ENCODE measurements at places on chromosomes 3 and 15. TPM values are rescaled to one million over a fixed set of nuclear protein-coding genes. Genes with fewer than 3 reads are reported as not detected.

DNA sequence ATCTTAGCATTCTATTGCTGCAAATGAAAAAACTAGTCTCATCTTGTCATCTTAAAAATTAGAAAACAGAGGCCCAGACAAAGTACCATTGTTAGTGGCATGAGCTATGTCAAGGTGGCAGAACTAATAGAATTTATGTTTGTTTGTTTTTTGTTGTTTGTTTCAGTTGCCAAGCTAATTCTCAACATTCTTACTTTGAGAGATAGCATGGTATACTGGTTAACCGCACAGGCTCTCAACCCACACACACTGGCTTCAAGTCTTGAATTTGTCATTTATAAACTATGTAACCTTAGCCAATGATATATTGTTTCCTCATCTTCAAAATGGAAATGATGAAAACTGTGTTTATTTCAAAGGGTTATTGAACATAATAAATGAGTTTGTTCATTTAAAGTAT lies 367.6 kb upstream of the PLSCR5 start:
- no peak for DNase-seq

GRCh38 chr3:63753567-63753966 lies 65.5 kb upstream of the C3orf49 start:
- no peak for DNase-seq

GRCh38 chr3:43132870-43133636 lies 27.2 kb upstream of the POMGNT2 start:
- DNase-seq = no peak

DNA sequence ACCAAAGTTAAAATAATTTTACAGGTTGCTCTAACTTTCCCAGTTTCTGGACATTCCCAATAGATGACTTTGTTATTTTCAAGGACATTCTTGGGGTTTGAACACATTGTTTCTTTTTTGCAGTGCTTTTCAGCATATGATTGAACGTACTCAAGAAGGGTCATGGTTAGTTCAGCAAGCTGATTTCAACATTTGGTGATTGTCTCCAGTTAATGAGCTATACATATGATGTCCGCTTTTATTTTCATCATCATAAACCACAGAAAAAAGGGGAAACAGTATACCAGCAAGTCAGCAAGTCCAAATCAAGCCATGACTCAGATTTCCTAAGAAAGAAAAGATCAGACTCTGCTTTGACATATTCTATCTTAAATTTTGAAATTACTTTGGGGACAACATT lies 69.4 kb downstream of the B3GALNT1 start:
- DNase-seq = no peak

GRCh38 chr3:15241341-15241740 lies 35.3 kb downstream of the CAPN7 start:
- DNase-seq = peak; percentile 43

DNA sequence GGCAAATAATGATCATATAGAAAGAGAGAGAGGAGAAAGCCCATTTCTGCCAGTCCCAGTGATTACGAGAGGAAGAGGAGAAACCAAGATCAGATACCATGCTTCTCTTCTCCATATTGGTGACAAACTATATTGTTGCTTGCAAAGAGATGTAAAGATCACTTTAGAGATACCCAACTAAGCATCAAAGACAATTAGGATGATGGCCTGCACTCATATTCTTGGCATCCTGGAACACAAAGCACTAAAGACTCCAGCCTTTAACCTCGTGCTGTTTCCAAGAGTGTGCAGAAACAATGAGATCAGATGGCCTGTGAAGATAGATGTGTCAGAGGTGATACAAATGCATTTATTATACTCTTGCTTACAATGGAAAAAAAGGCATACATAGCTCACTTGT lies 170.7 kb upstream of the TP63 start:
- DNase-seq = no peak

- no peak for DNase-seq
Measured at GRCh38 chr3:160163229-160163878, 61.9 kb upstream of the C3orf80 start.

DNA sequence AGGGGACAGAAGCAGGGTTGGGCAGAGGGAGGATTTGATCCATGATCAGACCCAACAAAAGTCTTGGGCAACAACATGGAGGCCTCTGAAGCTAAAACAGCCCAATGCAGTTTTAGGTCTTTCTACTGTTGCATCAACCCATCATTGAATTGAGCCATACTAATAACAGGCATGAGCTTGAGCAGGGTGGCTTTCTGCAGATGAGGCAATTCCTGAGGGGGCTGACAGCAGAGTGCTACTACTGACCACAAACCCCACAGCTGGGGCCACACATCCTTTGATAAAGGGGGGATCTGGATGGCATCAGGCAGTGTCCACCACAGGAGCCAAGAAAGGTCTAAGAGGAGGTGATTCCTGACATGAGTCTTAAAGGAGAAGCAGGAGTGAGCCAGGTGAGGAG lies 517.0 kb upstream of the PPP2R3A start:
- DNase-seq = no peak

GRCh38 chr3:81003817-81004216 lies 757.6 kb downstream of the GBE1 start:
- DNase-seq = no peak

- DNase-seq = no peak
Measured at GRCh38 chr3:29853841-29854397, 573.0 kb downstream of the RBMS3 start.

GRCh38 chr3:10440684-10441083 lies 64.7 kb downstream of the ATP2B2 start:
- DNase-seq = no peak

DNA sequence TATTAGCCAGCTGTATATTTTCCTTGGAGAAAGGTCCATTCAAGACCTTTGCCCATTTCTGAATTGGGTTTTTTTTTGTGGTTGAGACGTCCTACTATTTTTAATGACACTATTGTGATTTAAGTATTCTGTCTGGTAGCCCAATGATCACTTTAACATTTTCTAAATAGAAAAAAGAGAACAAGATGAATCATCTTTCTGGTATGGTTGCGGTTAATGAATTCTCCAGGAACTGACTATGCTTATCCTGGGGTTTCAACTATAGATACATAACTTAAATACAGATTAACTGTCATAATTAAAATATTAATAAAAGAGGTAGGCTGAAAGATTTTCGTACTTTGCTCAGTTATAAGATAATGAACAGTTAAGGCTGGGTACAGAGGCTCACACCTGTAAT lies 51.9 kb downstream of the PBRM1 start:
- DNase-seq = no peak

GRCh38 chr3:8218353-8218940 lies 283.2 kb upstream of the LMCD1 start:
- no peak for DNase-seq

DNA sequence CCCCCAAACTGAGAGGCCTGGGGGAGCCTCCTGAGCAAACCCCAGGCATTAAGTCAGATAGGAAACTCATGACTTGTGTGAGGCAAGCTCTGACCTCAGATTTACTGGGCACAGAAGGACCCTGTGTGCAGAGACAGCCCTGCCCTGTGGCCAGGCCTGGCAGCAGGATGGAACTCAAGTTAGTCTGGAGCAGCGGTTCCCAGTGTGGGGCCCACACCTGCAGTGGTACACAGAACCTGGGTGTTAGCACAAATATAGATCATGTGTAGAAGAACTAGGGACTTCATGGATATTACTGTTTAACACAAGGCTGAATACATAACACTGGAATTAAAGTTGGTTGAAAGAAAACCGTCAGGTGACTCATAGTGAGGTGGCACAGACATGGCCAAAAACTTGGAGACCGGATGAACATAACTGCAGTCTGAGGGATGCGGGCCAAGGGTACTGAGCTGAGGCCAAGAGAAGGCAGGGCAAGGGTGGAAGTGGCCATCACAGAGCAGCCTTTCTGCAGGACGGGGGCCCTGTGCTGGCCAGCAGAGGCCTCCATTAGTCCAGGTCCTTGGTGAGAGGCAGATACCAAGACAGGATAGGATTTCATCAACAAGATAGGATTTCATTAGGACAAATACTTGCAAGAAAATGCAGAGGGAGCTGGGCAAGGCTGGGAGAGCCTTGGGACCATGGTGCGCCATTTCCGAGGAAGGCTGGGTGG lies 40.9 kb downstream of the IRAK2 start:
- no peak for DNase-seq

Gene GABRB3
- 0.19 TPM for total RNA-seq

Gene GPR15
- total RNA-seq = 2.0 TPM

Gene DNAJC13
- 16.8 TPM for total RNA-seq

Gene APBA2
- 14.7 TPM for total RNA-seq

Gene CHSY1
- total RNA-seq = 88.0 TPM

Gene DNAJA4
- 42.0 TPM for total RNA-seq

Gene GOLGA6A
- total RNA-seq = not detected

Gene CPN2
- 0.08 TPM for total RNA-seq
